H1 (cell line): ENCODE measurements at places on chromosomes 3 and 15. TPM values are rescaled to one million over a fixed set of nuclear protein-coding genes. Genes with fewer than 3 reads are reported as not detected.

DNA sequence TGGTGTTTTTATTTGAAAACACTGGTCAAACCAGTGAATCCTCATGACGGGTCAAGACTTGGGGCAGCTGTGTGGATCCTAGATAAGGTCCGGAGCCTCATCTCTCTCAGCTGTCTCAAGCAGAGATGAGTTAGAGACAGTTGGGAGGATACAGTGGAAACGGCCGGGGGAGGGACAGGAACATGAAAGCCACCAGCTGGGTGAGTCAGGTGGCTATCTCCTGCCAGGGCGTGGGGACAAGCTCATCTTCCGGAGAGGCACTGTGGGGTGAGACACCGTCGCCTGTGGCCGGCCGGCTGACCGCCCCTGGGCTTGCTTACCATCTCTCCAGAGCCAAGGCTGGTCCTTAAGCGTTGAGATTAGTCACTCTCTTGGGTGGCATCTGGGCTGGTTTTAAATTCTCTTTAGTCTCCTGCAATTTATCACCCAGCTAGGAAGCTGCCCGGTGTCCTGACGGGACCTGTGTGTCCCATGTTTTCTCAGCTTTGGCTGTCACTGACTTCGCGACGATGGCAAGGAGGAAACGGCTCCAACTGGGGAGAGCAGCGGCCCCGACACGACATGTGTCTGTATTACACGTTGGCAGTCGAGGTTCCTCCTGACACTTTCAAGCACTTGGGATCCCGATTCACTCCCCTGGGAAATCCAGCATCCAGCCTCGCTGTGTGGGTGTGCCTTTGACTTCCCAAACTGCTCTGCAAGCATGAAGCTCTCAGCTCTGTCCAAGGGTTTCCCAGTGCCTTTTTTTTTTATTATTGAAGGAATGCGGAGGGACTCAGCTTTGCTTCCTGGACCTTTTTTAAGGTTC lies 7.5 kb downstream of the ST8SIA2 start:
- DNase-seq: no peak

GRCh38 chr3:126880901-126881300 lies 102.0 kb upstream of the PLXNA1 start:
- DNase-seq: no peak

- no peak for DNase-seq
Observed at GRCh38 chr3:117201901-117202774, 492.6 kb downstream of the TUSC7 start.

- DNase-seq: no peak
Observed at GRCh38 chr3:106231086-106231485, 362.3 kb upstream of the CBLB start.

DNA sequence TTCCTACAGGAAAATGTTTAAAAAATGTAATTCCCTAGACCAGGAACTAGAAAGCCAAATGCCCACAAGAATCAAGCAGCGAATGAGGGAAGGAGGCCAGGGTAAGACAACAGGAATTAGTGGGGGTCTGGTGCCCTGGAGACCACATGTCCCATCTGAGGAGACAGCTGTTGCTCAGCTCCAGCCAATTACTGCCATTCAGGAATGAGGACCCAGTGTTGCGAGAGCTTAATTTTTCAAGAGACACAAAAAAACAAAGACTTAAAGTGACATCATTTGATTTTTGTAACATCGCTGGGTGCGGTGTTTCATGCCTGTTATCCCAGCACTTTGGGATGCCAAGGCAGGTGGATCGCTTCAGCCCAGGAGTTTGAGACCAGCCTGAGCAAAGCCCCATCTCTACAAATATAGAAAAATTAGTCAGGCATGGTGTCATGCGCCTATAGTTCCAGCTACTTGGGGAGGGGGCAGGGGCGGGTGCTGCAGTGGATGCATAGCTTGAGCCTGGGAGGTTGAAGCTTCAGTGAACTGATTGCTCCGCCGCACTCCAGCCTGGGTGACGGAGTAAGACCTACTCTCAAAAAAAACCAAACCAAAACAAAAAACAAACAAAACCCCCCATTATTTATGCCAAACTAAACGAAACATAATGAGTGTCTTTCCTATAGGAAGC lies 52.8 kb upstream of the LRIG1 start:
- DNase-seq: no peak

GRCh38 chr3:105315144-105315543 lies 51.6 kb upstream of the ALCAM start:
- DNase-seq: no peak

- DNase-seq: no peak
Observed at GRCh38 chr3:150129166-150129565, 158.5 kb upstream of the PFN2 start.

DNA sequence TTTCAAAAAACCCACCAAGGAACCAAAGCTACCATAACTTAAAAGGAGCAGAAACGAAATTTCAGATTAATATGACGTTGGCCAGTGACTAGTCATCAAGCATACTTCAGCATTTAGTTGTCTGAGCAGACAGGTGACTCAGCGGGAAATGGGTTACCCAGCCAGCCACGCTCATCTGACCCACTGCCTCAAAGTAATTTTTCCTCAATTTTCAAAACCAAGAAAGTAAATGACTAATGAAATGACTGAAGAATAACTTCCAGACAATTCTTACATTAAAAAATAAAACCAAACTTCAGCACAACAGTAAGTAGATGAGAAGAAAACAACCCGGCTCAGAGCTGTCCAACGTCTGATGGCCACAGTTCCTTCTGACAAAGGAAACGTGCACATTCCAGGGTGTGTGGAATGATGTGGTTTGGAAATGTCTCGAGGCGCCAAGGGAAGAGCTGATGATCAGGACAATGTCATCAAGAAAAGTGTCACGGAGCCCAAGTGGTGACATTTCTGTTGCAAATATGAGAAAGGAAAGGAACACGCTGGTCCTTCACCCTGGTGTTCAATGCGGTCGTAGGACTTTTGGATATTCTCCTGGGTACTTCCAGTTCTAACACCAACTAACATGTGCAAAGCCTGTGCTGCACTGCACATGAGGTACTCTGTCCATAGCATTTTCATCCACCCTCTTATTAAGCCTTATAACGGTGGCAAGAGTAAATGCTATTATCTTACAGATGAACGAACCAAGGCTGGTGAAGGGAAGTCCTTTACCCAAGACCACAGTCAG lies 79.1 kb downstream of the FOXP1 start:
- no peak for DNase-seq

DNA sequence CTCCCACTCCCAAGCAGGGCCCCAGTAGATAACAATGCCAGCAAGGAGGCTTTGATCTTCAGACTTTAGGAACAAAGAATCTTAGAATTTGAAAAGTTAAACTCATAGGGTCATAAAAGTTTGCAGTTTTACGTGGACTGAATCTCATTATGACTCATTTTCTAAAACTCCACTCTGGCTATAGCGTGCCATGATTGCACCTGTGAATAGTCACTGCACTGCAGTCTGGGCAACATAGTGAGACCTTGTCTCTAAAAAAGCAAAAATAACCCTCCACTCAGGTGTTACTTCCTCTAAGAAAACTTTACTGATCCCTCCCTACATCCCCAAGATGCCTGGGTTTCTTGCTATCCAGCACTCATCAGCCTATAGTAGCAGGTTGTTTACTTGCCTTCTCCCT lies 104.5 kb downstream of the IL20RB start:
- DNase-seq: no peak

DNA sequence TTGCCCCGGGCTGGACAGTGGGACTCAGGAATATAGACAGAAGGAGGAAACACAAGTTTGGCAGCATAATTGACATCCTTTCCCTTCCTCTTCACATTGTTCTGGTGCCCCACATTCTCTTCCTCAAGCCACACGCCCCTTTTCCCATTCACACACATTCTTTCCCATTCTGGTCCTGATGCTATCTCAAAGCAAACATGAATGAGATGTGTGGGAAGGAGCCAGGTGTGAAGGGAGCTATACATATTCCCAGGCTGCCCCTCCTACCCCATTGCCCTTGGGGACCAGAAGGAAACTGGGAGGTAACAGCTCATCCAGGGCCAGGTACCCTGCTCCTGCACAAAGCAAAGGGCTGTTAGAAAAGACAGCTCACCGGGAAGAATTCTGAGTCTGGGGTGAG lies 23.4 kb upstream of the CLK3 start:
- no peak for DNase-seq

GRCh38 chr3:17231537-17232261 lies 346.9 kb downstream of the PLCL2 start:
- DNase-seq: no peak

DNA sequence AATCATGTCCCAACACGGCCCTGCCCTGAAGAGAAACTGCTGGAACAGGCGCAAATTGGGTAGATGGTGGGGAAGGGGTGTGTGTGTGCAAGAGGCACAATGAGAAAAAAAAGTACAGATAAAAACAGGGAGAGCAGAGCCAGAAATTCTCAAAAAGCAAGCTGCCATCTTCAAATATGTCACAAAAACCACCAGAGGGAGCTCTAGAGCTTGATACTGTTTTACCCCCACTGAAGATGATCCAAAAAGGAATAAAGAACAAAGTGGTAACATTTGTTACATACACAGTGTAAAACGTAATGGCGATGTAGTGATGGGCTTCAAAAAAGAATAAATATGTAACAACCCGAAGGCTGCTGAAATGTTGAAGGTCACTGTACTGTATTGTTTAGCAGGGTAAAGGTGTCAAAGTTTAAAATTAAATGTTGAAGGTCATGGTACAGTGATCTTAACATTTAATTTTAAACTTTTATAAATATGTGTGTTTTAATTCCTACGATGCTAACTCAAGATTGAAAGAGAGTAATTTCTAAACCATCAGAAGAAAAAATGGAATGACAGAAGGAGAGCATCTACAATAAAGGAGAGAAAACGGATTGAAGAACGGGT lies 6.0 kb downstream of the SNRPA1 start:
- DNase-seq: no peak

DTWD1 gene
- total RNA-seq: 32.0 and 32.4 TPM in 2 replicates

EXD1 gene
- 0.54 TPM in 1 of 2 replicates, not detected in the other for total RNA-seq

PLCH1 gene
- total RNA-seq: 17.2 and 17.4 TPM in 2 replicates

ZMYND10 gene
- 0.54 and 0.56 TPM in 2 replicates for total RNA-seq

WNT7A gene
- total RNA-seq: not detected in 2 replicates
